D721Med (cell line): ENCODE measurements at places on chromosomes 7 and 10.

DNA sequence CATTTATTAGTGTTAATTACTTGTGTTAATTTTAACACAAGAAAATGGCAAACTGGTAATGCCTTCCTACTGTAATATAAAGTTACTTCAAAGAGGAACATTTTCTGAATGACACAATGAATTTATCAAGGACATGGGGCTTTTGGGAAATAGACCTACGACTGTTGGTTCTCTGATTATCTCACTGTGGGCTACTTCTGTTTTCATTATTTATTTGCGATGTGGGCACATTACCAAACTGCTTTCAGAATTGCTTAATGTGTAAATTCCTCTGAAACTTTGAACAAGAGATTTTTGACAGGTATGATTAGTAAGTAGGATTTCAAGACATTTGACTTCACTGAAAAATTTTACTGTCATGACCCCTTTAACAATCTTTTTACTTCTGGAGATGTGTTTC is 535.6 kb downstream of the CNTNAP2 start:
- no peak for DNase-seq

GRCh38 chr7:35839860-35840854 is 39.3 kb downstream of the SEPTIN7 start:
- no peak for DNase-seq

DNA sequence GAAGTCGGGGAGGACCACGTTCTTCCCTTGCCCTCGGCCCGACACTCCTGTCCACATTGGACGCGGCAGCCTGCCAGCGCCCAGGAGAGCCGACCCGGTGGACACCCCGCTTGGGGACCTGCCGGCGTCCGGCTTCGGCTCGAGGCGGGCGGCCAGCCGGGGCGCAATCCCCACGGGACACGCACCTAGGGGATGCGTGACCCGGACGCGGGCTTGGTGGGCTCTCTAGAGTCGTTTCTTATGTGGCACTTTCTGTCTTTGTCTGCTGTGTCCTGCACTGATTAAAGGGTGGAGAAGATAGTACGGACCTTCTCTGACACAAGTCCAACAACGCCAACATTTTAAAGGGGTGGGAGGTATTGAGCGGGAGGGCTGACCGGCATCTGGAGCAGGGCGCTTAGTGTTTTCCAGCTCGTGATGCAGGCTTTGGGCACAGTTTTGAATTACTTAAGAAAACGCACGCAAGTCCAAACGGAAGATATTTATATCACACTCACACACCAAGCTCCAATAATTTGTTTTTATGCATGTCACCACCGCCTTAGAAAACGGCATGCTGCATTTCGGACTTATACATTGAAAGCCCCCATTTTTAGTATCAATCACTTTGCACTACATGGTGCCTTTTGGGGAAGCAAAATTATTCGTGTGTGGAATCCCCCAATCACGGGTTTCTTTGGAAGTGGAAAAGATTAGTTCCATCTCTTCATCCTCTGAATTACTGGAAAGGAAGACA is 3.9 kb upstream of the SPAG6 start:
- no peak for DNase-seq

GRCh38 chr7:130481898-130482297 is 10.0 kb upstream of the MEST start:
- no peak for DNase-seq

- no peak for DNase-seq
Observed at GRCh38 chr7:30148951-30149459, 14.2 kb downstream of the MTURN start.

GRCh38 chr7:14936554-14936953 is 34.0 kb upstream of the DGKB start:
- no peak for DNase-seq

DNA sequence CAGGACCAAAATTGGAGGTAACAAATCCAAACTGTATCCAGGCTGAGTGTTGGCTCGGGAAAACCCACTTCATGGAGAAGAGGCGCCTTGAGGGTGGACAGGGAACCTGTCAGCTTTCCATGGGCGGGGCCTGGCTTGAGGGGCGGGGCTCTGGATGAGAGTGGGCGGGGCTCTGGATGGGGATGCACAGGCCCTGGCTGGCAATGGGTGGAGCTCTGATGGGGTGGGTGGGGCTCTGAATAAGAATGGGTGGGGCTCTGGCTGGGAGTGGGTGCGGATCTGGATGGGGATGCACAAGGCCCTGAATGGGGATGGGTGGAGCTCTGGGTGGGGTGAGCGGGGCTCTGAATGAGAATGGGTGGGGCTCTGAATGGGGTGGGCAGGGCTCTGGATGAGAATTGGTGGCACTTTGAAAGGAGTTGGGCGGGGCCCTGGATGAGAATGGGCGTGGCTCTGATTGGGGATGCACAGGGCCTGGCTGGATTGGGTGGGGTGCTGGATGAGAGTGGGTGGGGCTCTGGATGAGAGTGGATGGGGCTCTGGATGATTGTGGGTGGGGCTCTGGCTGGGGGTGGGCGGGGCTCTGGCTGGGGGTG is 96.6 kb upstream of the NPTX2 start:
- DNase-seq: no peak

- no peak for DNase-seq
Observed at GRCh38 chr10:50415292-50415691, 164.0 kb upstream of the ASAH2 start.

- DNase-seq: no peak
Observed at GRCh38 chr7:135672560-135673359, 10.4 kb downstream of the STMP1 start.

DNA sequence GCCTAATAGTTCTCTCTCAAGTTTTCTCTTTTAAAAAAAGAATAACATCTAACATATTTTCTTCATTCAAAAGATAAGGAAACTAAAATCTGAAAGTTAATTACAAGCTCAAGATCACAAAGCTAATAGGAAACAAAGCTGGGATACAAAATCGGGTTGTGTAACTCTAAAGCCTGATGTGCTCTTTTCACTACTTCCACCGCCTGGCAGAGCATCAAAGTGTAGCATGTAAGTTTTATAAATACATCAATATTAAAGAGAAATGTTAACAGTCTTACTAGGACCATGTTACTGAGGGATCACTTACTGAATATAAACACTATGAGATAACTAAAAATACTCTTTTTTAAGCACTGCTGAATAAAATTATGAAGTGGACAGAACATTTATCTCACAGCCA is 97.2 kb downstream of the KMT2C start:
- DNase-seq: no peak

DNA sequence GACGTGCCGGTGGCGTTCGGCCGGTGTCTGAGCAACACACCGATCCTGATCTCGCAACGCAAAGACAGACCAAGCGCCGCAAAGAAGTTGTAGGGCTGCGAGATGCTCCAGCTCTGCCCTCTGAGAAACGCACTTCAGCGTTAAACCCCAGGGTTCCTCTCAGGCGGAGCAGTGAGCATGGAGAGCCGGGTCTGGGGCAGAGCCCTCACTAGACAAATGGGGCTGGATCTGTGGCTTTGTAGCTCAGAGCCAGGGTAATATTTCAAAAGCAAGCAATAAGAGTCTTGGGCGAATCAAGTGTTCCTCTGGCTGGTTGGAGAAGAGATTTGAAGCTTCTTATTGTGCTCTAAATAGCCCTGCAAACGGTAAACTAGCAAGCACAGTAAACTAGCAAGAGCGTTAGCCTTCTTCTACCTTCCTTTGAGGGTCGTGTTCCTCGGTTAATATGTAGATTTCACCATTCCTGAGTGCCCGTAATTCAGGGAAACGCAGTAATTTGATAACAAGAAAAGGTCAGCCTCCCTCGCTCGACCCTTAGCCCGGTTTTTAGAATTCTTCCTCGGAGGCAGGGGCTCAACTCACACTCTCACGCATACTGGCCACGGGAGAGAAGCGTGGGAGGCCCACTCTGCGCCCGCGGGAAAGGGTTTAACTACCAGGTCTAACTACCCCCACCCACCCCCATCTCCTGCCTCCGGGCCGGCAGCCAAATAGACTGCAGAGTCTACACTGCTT is 6.7 kb downstream of the SKAP2 start:
- no peak for DNase-seq

GRCh38 chr7:43648473-43649406 is 65.8 kb downstream of the STK17A start:
- no peak for DNase-seq

DNA sequence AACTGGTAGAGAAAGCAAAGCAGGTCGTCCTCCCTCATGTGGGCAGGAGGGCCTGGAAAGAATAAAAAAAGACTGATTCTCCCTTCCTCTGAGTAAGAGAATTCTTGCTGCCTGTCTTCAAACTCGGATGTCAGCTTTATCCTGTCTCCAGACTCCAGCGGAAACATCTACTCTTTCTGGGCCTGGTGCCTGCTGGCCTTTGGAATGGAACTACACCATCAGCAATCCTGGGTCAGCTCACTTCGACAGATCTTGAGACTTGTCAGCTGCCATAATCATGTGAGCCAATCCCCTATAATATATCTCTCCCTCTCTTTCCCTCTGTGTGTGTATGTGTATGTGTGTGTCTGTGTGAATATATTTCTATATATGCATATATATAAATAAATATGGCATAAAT is 411.0 kb upstream of the DPP6 start:
- no peak for DNase-seq
